Neural progenitor cell (in vitro differentiated cells): ENCODE measurements at places on chromosomes 7 and 10.

GRCh38 chr7:139767561-139767982, 10.2 kb downstream of the HIPK2 start:
- DNase-seq, result no peak

DNA sequence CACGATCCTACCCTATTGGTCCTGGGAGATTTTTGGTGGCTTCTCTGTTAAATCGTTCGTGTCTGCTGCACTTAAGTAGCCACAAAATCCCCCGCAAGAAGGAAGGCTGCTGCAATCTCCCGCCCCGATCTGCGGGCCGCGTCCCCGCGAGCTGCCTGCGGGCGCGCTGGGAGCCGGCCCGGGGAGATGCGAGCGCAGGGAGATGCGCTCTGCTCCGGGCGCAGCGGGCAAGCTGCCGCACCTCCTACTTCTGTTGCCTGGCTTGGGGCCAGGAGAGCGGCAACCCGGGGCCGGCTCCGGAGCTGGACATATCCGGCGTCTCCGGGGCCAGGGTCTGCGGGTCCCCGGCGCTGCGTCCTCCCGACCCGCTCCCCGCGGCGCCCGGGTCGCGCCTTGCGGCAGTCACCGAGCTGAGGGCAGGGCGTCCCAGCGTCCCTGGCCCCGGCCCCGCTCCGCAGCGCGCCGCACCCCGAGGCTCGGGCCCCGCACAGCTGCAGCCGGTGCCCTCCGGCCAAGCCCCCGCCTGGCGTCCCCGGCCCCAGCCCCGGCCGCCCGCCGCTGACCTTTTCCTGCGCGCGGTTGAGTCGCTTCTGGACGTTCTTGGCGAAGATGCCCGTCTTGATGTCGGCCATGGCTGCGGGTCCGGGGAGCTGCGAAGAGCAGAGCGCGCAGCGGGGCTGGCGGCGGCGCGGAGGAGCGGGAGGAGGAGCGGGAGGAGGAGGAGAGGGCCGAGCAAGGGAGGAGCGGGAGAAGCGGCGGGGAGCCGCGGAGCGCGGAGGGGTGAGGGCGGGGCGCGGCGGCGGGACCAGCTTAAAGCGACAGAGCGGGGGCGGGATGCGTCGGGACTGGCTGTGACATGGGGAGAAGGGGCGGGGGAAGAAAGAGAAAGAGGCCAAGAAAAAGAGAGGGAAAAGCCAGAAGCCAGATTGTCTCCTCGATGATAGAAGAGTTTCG, at the start of gene AMPH:
TSS of gene AMPH (minus strand) at position 654 of the 954 bp plus-strand sequence. CDS start at position 632, 22 bp downstream.
- DNase-seq, result peak; percentile 92

DNA sequence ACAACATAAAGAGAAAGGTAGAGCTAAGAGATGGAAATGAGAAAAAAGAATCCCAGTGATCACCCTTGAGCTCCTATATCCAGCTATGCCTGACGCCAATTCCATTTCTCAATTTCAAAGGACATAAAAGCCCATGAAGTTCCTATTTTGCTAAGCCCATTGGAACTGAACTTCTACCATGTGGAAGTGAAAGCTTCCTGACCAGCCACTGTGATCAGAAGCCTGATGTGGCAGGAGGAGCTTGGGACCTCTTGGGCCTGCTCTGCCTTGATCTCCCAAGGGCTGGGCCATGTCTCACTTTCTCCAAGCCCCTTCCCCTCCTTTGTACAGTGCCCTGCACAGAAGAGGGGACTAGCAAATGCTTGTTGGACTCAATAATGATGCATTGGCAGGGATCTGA, 52.7 kb downstream of the PRLHR start:
- no peak for DNase-seq

- no peak for DNase-seq
Observed at GRCh38 chr7:94314413-94315410, 80.0 kb upstream of the COL1A2 start.

DNA sequence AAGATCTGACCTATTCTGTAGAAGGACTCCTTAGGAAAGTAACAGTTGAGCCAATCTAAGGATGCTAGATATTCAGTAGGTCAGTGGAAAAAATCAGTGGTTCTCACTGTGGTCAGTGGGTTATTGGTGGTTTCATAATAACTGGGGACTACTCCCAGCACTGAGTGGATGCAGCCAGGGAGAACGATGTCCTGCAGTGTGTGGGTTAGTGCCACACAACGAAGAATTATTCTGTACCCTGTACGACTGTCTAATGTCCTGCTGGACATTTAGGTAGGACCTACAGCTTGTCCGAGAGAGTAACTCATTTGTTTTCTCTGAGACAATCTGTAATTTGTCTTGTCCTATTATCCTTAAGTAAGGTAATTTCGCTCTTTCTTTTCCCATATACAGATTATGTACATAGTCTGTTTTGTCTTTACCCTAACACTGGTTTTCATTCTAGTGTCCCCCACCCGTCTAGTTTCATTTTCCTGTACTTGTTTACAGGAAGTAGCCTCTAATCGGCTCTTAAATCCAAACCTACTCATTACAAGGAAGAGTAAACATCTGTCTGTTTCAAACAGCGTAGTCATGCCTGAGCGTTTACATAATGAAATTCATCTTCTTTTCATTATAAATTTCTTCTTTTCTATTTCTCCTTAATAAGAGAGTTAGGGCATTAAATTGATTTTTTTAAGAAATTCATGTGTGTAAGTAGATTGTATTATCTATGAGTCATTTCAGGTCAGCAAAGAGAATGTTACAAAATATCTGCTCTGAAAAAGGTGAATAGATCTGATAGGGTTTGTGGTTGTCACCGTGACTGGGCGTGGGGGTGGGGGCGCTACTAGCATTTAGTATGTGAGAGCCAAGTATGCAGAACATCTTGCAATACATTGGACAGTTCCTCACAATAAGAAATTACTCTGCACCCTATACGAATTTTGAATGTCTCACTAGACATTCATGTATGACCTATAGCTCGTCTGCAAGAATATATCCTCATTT, 8.3 kb upstream of the ZC3HAV1L start:
- no peak for DNase-seq

- DNase-seq, result no peak
Observed at GRCh38 chr10:73931767-73932619, 21.1 kb downstream of the PLAU start.
